ENCODE measurements at places on chromosomes 16 and 17.

GRCh38 chr17:1630662-1631061 lies 2.0 kb upstream of the SLC43A2 start:
- no peak for DNase-seq

DNA sequence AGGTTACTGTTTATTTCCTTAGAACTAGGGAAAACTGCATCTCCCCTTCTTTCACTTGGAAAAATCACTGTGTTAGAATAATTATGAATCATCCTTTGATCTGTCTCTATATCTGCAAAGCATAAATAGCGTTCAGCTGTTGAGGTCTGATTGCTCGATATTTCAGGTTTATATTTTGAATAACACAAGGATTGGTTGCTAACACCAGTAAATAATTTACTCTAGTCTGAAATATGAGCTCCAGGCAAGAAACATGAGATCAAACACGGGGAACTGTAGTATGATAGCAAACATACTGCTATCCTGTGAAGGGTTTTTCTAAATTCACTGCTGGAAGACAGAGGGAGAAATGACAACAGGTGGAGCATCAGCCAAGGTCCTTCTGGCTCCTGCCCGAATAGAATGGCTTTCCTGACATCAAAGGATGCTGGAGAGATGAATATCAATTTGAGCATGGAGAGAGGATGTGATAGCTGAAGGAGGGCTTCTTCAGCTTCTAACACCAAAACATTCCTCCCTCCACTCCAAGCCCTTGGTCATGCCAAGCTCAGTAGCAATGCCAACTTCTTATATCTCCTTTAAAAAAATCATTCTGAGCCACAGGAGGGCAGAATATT lies 450.3 kb downstream of the SHISA9 start:
- DNase-seq, result peak; percentile 12

- DNase-seq, result no peak
Observed at GRCh38 chr16:30992931-30993816, 8.2 kb downstream of the HSD3B7 start.

DNA sequence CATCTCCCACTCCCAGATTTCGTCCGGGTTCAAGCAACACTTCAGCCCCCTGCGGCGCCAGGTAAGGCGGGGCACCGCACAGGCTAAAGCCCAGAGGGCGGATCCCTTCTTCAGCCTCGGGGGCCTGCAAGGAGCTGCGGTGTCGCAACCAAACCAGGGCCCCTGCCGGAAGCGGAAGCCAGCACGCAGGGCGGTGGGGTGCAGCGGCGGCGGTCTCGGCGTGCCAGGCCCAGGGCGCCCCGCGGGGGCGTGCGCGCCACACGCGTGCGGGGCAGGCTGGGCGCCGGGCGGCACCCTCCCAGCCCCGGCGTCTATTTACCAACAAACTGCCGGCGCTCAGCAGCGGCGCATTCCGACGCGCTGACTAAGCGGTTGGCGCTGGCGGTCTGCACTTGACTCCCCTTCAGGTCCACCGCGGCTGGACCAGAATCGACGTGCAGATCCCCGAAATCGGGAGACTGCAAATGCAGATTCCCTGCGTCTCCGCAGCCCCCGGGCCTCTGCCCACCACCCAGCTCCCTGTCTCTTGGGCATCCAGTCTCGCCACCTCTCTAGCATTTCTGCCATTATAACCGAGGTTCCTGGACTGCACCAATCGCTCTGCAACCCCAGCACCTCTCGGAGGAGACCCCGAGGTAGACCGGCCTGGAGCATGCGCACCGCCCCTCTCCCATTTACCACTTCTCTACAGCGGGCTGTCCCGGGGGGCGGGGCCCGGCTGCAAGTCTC lies 421 bp upstream of the DLX4 start:
- no peak for DNase-seq

DNA sequence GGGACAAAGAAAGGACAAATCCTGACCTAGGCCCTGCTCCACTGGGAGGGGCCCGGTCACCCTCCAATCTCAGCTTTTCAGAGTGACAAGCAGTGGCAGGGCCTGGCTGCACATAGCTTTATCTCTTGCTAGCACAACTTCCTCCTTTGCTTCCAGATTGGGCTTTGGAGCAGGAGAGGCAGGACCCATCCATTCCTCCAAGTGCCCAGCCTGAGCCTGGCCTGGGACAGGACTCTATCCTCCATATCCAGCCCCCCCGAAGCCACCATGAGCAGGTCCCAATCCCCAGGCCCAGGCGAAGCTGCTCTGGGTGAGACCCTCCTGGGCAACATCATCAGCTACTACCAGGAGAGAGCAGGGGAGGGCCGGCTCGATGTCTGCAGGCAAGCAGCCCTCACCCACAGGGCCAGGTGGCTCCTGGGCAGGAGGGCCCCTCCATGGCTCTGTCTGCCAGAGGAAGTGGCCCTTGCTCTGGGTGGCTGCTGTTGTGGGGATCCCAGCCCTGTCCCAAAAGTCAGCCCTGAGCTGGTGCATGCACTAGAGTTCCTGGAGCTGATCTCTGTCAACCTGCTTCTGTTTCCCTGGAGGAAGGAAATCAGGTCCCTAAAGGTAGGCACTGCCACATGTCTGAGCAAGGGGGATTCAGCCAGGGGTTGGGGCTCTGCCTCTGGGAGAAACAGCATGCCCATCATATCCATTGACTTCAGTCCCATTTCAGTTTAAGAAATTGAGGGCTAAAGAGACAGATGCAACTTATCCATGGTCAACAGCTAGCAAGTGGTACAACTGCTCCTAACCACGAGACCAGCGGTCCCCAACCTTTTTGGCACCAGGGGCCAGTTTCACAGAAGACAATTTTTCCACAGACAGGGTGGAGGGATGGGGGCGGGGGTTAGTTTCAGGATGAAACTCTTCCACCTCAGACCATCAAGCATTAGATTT lies 58.9 kb downstream of the TK2 start:
- DNase-seq, result no peak

GRCh38 chr17:73188011-73188410 lies 4.8 kb upstream of the COG1 start:
- no peak for DNase-seq

GRCh38 chr16:27232061-27232900 lies 29.0 kb downstream of the KDM8 start:
- no peak for DNase-seq

DNA sequence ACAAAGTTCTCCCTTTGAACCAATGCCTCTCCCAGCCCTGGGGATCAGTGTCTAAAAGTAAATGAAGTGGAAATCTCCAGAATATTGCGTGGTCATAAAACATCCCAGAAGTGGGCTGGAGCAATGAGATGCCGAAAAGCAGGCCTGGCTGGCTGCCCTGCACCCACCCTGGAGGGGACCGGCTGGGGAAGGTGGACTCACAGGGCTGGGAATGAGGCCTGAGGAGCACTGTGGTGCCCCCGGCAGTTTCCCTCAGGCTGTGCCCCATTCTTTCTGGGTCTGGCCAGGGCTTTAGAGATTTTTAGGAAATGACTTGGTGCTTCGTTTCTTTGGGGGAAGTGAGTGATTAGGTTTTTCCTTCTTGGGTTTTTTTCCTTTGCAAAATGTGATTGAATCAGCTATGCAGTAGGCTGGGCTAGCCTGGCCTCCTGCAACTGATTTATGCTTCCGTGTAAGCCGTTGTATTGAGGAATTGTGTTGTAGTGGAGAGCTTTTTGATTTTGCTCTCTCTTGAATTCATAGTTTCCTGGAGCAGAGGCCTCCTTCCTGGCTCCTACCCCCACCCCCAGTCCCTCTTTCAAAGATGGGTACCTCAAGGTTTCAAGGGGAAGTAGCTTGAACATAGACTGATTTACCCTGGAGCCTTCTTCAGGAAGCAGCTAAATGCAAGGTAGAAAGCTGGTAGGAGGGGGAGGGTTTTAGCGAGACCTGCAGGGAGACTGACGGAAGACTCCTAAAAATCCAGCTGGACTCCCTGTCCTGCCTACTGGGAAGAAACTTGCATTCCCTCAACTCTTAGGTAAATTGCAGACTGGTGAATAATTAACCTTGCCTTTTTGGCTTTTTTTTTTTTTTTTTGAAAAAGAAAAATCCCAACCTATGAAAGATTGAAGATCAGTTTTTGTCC lies 170.2 kb downstream of the RAB11FIP4 start:
- DNase-seq, result no peak

DNA sequence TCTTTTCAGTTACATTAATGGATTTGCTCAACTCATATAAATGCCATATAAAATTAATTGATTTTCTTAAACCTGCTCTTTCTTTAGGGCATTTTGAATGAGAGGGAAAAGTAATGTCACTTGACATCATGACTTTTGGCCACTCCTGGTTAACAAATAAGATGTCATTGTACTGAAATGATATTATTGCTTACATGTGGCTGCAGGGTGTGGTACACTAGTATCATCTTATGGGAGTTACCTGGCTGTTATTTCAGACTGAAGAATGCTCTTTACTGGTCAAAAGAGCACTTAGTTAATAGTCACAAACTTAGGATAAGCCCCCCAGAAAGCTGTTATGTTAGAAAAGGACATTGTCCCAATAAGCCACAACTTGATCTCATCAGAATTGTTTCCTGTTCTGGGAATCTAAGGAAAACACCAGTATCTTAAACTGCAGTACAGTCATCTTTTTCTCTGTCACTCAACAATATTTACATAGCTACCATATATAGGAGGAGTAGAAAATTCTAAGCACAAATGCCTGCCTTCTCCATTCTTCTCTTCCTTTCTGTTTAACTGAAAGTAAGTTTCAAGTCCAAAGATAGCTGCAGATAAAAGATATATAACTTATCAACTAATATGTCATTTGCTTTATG lies 53.9 kb upstream of the MRC2 start:
- DNase-seq, result no peak

- DNase-seq, result no peak
Observed at GRCh38 chr16:66205287-66206231, 160.9 kb upstream of the CDH5 start.

GRCh38 chr17:81868674-81869220 lies 2.4 kb downstream of the ARHGDIA start:
- DNase-seq, result no peak

DNA sequence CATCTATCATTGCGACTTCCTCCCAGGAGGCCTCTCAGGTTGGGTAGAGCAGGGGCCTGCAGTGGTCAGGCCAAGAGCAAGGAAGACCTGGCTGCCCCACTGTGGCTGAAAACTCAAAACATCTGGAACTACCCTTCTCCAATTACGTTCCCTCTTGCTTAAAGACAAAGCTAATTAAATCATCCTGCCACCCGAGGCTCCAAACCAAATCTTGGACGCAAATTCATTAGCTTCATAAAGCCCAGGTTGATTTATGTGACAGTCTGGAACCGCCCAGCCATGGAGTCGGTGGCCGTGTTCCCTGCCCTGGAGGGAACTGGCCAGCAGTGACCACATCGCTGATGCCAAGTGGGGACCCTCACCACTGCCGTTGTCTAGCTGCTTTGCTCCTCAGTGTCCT lies 21.4 kb downstream of the GRIN2C start:
- DNase-seq, result no peak

DNA sequence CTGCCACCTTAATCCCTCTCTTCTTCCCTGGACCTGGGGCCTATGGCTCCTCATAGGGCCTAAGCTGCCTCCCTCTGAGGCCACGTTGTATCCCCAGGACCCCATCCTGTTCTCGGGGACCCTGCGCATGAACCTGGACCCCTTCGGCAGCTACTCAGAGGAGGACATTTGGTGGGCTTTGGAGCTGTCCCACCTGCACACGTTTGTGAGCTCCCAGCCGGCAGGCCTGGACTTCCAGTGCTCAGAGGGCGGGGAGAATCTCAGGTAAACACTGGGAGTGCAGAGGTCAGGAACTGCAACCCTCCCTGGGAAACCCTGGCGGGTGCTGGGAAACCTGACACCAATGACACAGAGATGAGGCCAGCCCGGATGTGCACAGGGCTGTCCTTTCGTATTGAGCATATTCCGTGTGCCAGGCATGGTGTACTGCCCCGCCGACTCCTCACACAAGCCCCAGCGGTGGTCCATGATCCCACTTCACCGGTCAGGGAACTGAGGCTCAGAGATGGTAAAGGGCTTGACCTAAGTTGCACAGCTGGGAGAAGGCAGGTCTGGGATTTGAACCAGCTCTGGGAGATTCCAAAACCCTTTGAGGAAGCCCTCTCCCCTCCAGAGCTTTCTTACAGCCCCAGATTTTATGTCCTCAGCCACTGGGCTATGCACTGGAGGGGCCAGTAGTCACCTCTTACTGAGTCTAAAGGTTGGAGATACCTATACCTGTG lies 22.9 kb downstream of the ANKRD40 start:
- no peak for DNase-seq

DNA sequence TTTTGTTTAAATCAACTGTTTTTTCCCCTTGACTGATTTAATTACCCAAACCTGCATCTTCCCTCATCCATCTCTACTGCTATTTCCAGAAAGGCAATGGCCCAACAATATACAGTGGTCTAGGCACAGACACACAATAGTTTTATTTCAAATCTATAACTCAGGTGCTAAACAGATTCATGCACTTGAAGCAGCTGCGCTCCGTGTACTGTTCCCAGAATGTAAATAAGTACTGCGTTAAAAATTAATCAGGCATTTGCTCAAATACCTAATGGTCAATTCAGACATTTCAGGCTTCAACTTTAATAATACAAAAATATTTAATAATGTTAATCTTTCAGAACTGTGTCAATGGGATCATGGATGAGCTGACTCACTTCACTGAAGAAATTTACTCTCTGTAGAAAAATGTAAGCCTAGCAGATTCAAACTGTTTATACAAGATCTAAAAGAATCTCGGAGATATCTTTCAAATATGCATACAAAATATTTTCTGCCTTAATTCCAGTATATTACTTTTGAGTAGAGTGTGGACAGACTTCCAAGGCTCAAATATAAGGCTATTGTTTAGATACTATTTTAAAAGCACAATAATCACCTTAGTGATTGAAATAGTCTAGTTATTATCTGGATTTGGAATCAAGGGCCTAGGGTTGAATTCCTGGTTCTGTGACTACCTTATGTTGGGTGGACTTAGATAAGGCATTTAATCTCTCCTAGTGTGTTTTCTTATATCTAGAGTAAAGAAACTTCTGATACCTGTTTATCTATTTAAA lies 97.4 kb upstream of the PSMD7 start:
- DNase-seq, result no peak

GRCh38 chr16:56428091-56428490 lies 2.7 kb upstream of the AMFR start:
- DNase-seq, result no peak

GRCh38 chr16:88754109-88754911 lies 30.7 kb downstream of the PIEZO1 start:
- no peak for DNase-seq

GRCh38 chr17:31869031-31869430 lies 10.0 kb upstream of the COPRS start:
- DNase-seq, result no peak

GRCh38 chr17:41919165-41919817 lies 540 bp upstream of the ACLY start:
- DNase-seq, result no peak

GRCh38 chr17:5378566-5379207 lies 40.8 kb downstream of the NUP88 start:
- no peak for DNase-seq

DNA sequence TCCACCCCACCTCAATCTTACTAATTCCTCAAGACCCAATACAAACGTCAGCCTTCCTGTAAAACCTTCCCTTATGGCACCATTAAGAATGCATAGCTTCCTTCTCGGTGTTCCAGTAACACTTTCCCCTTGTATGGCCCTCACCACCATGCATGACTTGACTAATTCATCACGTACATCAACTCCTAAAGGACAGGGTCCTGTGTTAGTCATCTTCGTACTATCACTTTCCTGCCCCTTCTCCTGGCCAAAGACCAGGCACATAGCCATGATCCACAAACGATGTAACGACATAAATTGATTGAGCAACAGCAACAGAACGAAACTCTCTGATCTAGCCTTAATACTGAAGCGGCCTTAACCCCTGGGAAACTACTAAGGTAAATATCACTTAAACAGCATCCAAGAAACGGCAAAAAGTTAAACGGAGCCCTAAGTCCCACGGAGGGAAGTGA lies 612 bp downstream of the PSMD12 start:
- DNase-seq, result no peak

- no peak for DNase-seq
Observed at GRCh38 chr16:10309271-10309932, 76.5 kb upstream of the ATF7IP2 start.

Measured in epithelial cell of proximal tubule (primary cell).